MG63 (cell line): ENCODE measurements at places on chromosomes 3 and 15.
A peak's percentile ranks its signal among the peaks of the same experiment; 100 is the strongest.

DNA sequence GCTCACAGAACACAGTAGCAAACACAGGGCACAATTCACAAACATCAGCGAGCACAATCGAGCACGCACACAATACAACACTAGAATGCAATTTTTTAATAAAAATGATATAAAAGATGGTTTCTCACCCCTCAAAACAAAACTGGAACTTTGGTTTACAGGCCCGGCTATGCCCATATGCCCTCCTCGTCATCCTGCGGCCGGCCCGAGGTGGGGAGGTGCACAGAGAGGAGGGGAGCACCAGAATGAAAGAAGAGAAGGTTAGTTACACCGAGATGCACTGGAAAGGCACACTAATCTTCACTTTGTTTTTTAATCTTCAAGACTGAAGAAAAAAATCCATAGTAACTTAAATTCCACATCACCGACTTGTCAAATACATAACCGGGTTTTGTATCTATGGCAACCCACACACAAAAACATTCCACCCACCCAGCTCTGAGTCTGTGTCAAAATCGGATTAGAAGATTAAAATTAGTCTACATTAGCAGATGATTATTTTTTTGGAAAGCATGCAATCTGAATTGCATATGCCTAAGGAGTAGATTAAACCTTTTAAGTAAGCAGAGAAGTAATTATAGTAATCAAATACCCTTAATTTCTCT lies 196.7 kb upstream of the WNT5A start:
- DNase-seq, result no peak

DNA sequence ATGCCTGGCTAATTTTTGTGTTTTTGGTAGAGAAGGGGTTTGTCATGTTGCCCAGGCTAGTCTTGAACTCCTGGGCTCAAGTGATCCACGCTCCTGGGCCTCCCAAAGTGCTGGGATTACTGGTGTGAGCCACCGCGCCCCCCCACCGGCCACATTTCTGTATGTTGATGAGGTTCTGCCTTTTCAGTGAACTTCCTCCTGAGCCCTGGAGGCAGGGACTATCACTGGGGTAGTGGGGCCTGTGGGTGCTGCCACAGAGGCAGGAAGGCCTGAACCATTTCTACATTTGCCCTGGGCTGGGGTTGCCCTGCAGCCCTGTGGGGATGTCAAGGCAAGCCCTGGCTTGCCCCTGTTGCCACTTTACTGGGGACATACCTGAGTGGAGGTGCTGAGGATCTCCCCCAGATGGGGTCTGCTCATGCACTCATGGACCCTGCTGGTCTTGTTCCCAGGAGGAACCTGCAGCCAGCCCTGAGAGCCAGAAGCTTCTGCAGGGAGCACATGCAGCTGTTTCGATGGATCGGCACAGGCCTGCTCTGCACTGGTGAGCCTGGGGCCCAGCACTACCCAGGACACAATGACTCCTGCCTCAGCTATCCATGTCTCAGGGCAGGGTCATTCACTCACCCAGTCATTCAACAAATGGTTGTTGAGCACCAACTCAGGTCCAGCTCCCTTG lies 5.7 kb downstream of the SLC28A1 start:
- DNase-seq, result no peak

GRCh38 chr3:169966951-169967915 lies 626 bp downstream of the SEC62 start:
- peak; percentile 74 for DNase-seq

DNA sequence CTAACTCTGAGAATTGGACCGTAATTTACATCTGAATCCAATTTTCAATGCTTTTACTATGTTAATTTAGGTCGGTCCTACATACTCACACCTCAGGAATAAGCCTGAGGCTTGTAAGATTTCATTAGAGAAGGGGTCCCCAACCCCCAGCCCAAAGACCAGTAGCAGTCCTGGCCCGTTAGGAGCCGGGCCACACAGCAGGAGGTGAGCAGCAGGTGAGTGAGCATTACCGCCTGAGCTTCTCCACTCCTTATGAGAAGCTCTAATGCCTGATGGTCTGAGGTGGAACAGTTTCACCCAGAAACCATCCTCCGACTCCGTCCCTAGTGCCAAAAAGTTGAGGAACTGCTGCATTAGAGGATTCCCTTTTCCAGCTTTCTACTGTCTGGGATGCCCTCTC lies 757.3 kb downstream of the SI start:
- DNase-seq, result no peak

- DNase-seq, result no peak
Measured at GRCh38 chr15:80456517-80457492, 52.6 kb downstream of the ARNT2 start.

DNA sequence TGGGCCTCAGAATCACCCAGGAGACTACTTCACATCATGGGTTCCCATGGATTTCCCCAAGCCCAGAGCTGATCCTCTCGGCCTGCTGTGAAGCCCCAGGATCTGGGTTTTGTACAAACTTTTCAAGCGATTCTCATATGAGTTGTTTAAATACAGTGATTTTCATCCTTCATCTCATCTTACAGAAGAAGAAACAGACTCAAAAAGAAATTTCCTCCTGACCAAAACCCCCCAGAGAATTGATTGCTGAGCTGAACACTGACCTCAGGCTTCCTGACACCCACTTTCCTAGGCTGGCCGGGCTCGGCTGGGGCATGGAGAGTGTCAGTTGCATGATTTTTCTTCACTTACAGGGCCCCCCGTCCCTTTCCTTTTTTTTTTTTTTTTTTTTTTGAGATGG lies 60.3 kb downstream of the BDH1 start:
- DNase-seq, result no peak

GRCh38 chr3:171420667-171421066 lies 39.5 kb downstream of the TNIK start:
- no peak for DNase-seq

DNA sequence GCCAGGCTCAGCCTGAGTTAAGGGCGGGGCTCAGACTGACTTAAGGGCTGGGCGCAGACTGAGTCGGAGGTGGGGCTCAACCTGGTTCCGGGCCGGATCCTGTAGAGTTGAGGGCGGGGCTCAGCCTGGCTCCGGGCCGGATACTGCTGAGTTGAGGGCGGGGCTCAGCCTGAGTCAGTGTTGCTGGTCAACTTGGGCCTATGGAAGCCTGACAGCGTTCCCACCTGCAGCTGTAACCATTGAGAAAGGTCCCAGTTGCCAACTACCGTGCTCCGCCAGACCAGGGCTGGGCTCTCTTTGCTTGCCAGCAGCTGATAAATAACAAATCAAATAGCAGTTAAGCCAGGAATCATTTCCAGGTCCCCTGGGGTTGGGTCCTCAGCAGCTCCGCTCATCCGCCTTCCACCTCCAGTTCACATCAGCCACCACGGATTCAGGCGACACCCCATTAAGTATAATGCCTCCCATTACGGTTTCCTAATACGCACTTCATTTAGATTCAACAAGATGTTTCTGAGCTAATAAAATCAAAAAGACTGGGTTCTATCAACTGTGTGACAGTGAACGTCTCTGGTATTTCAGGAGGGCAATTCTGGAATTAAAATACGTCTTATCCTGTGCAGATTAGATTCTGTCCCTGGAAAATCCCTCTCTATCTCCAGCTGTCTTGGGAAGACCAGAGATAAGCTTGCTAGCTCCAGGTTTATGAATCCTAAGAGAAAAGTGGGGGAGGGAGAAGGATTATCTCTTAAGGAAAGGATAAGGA lies 7.3 kb downstream of the GRIP2 start:
- peak; percentile 55 for DNase-seq

- peak; percentile 43 for DNase-seq
Measured at GRCh38 chr3:66376568-66376967, 124.3 kb downstream of the LRIG1 start.

DNA sequence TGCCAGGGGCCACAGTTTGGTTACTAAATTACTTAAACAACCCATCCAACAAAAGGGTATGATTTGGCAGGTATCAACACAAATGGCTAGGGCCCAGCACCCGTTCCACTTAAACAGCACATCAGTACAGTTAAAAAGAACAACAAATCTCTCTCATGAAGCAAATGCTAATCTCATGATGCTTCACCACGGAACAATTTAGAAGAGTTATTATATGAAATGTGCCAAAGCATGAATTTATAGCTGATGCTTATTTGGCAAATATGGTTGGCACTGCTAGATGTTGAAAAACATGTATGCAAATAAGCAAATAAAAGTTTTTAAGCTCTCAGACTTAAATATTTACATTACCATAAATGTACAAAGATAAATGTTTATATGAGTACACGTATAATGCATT lies 2.3 kb downstream of the PEAK1 start:
- peak; percentile 85 for DNase-seq

DNA sequence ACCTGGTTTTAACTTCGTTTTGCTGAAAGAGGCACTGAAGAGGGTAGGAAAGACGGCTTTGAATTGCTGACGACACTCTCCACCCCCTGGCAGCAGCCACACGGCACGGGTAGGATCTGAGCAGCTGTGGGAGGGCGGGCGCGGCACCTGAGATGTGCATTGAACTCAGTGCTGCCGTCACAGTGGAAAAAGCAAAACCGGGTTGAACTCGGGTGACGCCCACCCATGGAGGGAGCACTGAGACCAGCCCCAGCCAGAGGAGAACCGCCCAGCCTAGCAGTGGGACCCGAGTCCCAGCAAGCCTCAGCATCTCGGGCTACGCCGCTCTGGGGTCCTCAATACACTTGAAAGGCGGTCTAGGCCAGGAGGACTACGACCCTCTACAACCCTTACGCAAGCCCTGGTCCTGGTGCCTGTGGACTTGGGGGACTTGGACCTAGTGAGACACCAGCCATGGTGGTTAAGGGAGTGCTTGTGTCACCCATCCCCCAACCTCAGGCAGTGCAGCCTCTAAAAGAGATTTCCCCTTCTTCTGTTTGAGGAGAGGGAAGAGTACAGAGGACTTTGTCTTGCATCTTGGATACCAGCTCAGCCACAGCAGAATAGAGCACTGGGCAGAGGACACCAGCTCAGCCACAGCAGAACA lies 50.0 kb upstream of the RPL35A start:
- no peak for DNase-seq

DNA sequence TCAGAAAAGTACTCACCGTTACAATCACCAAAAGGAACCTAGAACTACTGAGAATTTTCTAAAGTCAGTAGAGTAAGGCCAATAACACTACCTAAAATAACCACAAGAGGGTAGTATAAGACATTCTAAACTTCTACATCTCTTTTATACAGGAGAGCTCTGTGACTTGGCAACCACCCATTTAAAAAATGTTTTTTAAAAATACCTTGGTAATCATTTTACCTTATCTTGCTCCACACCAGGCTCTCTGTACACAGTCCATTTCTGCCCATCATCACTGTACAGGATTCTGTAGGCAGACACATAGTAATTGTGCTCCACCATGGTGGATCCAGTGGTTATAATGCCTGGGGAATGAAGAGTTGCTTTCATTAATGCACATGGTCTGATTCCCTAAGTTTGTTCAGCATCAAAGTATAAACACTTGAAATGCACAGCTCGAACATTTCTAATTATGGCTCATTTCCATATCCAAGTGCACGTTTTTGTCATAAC lies 54.5 kb downstream of the ST3GAL6 start:
- no peak for DNase-seq
